Activated CD4-positive, alpha-beta memory T cell treated with anti-CD3 and anti-CD28 coated beads for 36 hours (primary cell): ENCODE measurements at places on chromosomes 12 and 14. TPM values are rescaled to one million over a fixed set of nuclear protein-coding genes. Genes with fewer than 3 reads are reported as not detected.

- no peaks in the 10 kb centered on the region for H3K36me3 ChIP-seq
- no peaks in the 10 kb centered on the region for H3K4me1 ChIP-seq
- no peak overlapping the region for H3K4me3 ChIP-seq
- no peak for DNase-seq
- no peak overlapping the region for H3K27ac ChIP-seq
Measured at GRCh38 chr12:5305886-5306545, 125.9 kb upstream of the NTF3 start.

DNA sequence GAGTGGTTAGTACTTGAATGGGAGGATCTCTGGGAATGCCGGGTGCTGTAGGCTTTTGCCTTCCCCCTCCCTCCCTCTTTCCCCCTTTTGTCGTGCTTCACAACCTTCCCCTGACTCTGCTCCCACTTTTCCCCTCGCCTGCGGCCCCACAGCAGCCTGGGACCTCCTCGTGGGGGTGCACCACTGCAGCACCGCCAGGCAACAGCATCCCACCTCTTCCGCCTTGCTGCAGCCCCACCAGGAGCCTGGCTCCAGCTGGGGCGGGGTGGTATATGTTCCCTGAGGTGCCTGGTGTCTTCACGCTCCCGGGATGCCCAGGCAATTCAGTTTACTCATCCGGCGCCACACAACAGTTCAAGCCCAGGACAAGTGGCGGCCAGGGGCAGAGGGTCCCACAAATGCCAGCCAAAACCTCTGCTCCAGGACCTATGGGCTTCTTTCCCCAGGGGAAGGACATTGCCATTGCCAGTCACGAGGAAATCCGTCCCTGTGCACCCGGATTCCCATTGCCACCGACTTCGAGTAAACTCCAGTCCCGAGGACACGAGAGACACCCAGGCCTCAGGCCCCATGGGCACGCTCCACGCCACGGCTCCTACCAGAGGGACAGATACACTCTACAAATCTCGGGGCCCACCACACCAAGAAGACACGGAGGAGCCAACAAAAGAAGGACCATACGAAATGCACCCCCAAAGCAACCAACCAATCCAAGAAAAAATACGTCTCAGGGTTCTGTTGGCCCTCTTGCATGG is 181.7 kb downstream of the ALG10 start:
- no peaks in the 10 kb centered on the region for H3K4me1 ChIP-seq
- no peak overlapping the region for H3K4me3 ChIP-seq
- no peaks in the 10 kb centered on the region for H3K36me3 ChIP-seq
- no peaks in the 10 kb centered on the region for H3K27me3 ChIP-seq
- no peak for DNase-seq
- no peak overlapping the region for H3K27ac ChIP-seq

DNA sequence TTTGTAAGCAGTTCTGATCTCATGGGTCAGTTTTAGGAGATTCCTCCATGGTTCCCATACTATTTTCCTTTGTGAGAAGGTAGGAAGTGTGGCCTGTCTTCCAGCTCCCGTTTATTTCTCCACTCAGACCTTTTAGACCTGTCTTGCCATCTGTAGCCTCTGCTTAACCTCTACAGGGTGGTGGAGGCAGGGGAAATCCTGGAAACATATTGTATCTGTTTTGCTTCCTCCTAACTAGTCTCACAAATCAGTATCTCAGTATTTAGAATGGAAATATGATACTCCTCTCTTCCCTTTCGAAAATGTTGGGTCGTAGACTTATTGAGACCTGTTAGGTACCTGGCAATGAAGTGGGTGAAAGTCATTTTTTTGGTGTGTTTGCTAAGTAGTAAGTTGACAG is 399.4 kb upstream of the RGS6 start:
- H3K4me1 ChIP-seq: peaks cover 6% of the 10 kb centered on the region
- H3K36me3 ChIP-seq: peaks cover 17% of the 10 kb centered on the region
- H3K27ac ChIP-seq: no peak overlapping the region
- no peak for DNase-seq
- H3K27me3 ChIP-seq: no peaks in the 10 kb centered on the region
- no peak overlapping the region for H3K4me3 ChIP-seq

- H3K4me1 ChIP-seq: peaks cover 32% of the 10 kb centered on the region
- DNase-seq: no peak
- peak overlapping the region; percentile 87 for H3K27ac ChIP-seq
- H3K27me3 ChIP-seq: no peaks in the 10 kb centered on the region
Measured at GRCh38 chr12:22624548-22624869, 462 bp upstream of the ETNK1 start.

DNA sequence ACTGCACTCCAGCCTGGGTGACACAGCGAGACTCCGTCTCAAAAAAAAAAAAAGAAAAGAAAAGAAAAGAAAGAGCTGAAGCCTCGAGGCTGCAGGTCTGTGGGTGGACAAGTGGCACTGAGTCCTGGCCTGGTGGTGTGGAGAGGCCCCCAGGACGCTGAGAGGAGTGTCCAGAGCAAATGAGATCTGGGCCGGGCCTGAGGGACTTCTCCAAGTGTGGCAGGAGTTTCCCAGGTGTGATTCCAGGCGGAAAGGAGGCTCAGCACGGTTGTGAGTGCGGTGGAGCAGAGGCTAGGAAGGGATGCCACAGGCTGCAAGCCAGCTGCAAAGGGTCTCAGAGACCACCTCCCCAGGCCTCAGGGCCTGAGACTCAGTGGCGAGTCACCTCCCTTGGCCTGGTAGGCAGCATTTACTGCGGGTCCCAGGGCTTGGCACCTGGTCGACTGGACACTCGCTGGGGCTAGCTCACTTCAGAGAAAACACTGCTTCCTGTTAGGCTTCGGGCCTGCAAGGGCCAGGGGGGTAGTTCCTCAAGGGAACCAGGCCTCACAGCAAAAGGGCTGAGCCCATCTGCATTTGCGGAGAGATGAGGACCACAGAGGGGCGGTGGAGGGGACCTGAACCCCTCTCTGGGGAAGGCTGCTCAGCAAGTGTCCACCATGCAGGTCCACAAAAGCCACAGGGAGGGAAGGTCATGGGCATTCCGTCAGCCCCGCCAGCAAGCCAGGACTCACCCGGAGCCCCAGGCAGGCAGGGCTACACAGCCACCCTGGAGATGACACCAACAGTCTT is 11.7 kb downstream of the TTC7B start:
- no peak overlapping the region for H3K27ac ChIP-seq
- H3K4me3 ChIP-seq: no peak overlapping the region
- no peaks in the 10 kb centered on the region for H3K36me3 ChIP-seq

GRCh38 chr12:26276709-26277108 is 81.3 kb downstream of the SSPN start:
- H3K27ac ChIP-seq: no peak overlapping the region
- no peak for DNase-seq
- no peaks in the 10 kb centered on the region for H3K36me3 ChIP-seq
- no peaks in the 10 kb centered on the region for H3K27me3 ChIP-seq

DNA sequence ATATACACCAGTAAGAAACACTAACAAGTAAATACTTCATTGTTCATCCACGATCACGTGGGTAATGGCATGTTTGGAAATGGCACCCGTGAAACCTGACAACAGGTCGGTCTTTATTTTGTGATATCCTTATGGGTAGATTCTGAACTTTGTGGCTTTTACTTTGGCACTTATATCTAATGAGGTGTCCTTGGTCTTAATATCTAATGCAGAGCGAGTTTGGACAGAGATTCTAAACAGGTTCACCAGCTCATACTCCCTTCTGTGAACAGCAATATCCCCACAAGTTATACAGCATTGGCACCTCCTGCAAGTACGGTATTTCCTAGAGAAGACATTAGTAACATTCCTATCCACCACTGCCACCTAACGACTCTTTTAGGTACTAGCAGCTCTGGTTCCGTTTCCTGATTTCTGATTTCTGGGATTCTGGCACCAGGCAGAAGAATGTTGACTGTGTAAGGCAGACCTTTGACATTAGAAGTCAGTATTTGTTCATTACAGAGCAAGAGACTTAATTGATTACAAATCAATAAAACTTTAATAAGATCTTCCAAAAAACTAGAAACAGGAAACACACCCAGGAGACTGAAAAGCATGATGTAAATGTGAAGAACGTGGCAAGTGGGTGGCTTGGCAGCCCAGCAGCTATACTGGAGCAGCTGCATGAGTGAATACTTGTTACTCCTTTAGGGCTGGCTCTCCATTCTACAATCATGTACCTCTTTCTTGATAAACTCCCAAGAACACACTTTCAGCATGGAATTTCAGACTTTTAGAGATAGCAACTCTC is 2.5 kb downstream of the ANG start:
- H3K4me1 ChIP-seq: peaks cover 13% of the 10 kb centered on the region
- DNase-seq: peak; percentile 36
- no peaks in the 10 kb centered on the region for H3K27me3 ChIP-seq
- no peak overlapping the region for H3K27ac ChIP-seq

DNA sequence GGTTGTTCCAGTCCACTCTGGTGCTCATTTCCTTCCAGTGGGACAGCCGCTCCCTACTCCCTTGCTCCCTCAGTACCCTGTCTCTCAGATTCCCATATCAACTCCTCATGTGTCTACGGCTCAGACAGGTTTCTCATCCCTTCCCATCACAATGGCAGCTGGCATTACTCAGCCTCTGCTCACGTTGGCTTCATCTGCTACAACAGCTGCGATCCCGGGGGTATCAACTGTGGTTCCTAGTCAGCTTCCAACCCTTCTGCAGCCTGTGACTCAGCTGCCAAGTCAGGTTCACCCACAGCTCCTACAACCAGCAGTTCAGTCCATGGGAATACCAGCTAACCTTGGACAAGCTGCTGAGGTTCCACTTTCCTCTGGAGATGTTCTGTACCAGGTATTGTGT is 69.9 kb downstream of the RAD52 start:
- peaks cover 49% of the 10 kb centered on the region for H3K36me3 ChIP-seq
- no peaks in the 10 kb centered on the region for H3K27me3 ChIP-seq
- no peak overlapping the region for H3K27ac ChIP-seq
- no peak for DNase-seq
- H3K4me1 ChIP-seq: peaks cover 4% of the 10 kb centered on the region

DNA sequence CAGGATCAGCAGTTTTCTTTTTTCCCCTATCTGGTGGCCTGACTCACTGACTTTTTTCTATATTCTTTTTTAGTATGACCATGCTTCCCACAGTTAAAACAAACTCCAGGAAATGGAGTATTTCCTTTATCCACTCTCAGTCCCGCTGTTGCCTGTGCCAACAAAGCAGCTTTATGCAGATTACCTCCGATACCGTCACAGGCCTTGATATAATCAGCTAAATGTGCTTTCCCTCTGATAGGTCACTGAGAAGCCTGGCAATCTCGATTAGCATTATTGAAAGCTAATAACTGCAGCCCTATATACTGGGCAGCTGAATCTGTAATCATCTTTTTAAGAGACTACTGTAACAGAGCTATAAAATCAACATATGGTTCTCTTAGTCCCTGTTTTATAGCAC is 243.6 kb downstream of the KIF21A start:
- no peak overlapping the region for H3K4me3 ChIP-seq
- no peaks in the 10 kb centered on the region for H3K4me1 ChIP-seq
- peaks cover 2% of the 10 kb centered on the region for H3K27me3 ChIP-seq
- H3K36me3 ChIP-seq: no peaks in the 10 kb centered on the region

DNA sequence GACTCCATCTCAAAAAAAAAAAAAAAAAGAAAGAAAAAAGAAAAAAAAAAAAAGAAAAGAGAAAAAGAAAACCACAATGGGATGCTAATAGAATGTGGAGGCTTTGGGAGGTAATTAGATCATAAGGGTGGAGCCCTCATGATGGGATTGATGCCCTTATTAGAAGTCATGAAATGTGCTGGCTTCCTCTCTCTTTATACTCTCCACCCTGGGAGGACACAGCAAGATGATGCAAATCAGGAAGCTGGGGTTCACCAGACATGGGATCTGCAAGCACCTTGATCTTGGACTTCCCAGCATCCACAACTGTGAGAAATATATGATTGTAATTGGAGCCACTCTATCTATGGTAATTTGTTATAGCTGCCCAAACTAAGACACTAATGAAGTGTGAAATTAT is 13.4 kb upstream of the DRAM1 start:
- H3K4me1 ChIP-seq: peaks cover 28% of the 10 kb centered on the region
- DNase-seq: no peak
- H3K27me3 ChIP-seq: peaks cover 4% of the 10 kb centered on the region
- peaks cover 4% of the 10 kb centered on the region for H3K36me3 ChIP-seq

- no peaks in the 10 kb centered on the region for H3K36me3 ChIP-seq
- peaks cover 17% of the 10 kb centered on the region for H3K27me3 ChIP-seq
- no peak overlapping the region for H3K27ac ChIP-seq
- H3K4me3 ChIP-seq: no peak overlapping the region
Measured at GRCh38 chr12:120399531-120399930, 30.6 kb upstream of the MSI1 start.

Gene STYK1
- total RNA-seq: not detected

Gene SCNN1A
- total RNA-seq: 0.17 TPM

Gene JAG2
- total RNA-seq: 1.6 TPM

Gene GPR84
- 2.4 TPM for total RNA-seq

Gene ATP5MC2
- total RNA-seq: 378 TPM

Gene ANKS1B
- total RNA-seq: 0.97 TPM
